ENCODE measurements at places on chromosomes 7 and 10.

DNA sequence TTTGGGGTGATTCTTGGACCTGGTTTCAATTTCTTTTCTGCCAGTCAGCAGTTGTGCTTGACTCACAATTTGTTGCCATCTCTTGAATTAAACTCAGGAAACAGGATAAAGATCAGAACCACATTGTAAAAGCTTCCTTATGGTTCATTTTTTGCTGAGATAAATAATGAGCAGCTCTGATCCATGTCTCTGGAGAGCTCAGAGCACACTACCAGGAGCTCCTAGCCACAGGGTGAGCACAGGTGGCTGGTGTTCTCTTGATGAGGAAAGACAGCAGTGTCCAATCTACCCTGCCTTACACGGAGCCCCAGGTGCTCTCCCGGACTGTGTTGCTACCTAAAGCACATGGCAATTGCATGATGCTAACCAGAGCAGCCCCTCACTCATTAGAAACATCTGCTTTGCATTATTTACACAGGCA is 17.2 kb upstream of the FAM170B start:
- no peak for DNase-seq

DNA sequence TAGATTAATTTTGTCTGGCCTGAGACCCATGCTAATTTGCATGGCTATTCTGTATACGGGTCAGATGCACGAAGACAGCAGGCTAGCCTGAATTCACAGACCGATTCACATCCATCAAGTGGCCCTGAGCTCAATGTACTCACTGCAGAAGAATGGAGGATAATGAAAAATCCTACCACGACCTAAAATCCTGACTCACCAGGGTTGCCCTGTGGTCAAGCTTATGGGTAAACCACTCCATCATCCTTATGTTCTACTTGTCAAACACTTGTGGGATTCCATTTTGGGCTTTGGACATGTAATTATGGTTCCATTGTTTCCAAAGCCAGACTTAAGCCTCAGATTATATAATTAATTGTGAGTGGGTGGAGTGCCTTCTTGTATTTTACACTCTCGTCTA is 110.4 kb upstream of the ZNF438 start:
- no peak for DNase-seq

DNA sequence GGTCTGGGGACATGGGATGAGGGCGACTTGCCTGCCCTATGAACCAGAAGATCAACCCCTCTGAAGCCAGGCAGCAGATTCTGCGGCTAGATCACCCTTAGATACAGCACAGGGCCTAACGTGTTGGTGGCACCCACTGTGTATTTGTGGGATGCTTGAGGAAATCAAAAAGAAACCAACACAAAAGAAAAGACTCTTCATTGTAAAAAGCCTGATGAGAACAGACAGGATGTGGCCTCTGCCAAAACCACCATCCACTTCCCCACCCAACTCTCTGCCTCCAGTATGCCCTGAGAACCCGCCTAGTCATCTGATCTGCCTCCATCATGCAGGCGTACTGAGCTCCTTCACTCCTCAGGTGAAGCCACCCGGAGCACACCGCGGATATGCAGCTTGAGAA is 97.2 kb upstream of the INSYN2A start:
- no peak for DNase-seq

DNA sequence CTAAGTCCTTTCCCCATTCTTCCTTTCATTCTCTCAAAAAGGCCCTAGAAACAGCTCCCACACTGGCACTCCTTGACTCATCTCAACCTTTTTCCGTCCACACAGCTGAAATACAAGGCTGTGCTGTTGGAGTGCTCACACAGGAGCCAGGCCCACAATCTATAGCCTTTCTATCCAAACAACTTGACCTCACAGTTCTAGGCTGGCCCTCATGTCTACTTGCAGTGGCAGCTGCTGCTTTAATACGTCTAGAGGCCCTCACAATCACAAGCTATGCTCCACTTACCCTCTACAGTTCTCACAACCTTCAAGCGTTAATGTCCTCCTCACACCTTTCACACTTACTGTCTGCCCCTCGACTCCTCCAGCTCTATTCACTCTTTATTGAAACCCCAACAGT is 12.0 kb upstream of the LRRC61 start:
- no peak for DNase-seq

- DNase-seq = no peak
Measured at GRCh38 chr10:44934416-44935200, 23.5 kb downstream of the TMEM72 start.

GRCh38 chr10:89115876-89116627 is 91.1 kb downstream of the CH25H start:
- DNase-seq = no peak

DNA sequence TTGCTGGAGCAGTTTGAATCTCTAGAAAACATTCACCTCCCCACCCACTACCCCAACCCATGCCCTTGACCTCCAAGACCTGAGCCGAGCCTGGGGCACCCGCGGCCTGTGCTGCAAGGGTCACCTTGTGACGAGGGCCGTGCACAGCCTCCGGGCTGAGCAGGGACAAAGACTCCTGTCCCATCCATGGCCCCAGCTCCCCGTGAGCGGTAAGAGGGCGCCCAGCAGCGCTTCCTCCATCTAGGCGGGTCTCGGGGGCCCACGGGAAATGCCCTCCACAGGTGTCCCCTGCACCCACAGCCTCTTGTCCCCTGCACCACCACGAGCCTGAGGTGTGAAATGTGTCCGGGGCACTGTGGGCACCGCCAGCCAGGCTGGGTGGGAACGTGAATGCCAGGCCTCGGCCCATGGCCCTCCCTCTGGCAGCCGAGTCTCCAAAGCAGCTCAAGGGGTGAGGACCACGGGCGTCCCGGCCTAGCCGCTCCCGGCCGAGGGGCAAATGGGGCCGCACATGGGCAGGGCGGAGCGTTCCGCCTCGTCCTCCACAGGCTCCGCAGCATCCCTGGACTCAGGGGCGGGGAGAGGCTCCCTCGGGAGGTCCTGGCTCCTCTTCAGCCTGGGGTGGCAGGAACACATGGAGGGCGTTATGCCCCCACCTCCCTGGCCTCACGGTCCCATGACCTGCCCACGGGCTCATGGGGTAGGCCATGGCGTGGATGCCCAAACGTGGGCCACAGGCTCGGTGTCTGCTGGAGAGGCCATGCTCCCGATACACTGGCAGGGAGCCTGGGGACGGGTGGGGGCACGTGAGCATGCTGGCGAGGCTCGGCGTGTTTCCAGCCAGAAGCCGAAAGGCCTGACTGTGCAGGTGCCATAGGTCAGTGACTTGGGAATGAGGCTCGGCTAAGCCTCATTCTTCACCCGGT is 21.1 kb downstream of the DPYSL4 start:
- no peak for DNase-seq

DNA sequence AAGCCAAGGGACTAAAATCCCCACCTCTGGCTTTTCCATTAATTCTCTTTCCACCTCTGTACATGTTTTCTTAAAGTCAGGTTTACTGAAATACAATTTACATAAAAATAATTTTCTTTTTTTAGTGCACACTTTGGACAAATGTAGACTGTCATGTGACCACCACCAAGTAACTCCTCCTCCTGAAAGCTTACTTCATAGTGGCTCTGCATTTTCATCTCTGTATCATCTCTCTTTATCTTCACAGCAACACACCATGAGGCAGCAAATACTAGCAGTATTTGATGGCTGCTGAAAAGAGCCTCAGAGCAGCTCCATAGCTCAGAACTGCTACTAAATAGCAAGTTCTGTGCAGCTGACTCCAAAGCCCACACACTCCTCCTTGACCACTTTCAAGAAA is 17.3 kb downstream of the WDFY4 start:
- DNase-seq = no peak

- DNase-seq = no peak
Measured at GRCh38 chr7:149427096-149427680, 33.7 kb downstream of the ZNF777 start.

- no peak for DNase-seq
Measured at GRCh38 chr10:126687121-126687606, 16.7 kb upstream of the C10orf90 start.
